G401 (cell line): ENCODE measurements at places on chromosomes 1 and 21.
A peak's percentile ranks its signal among the peaks of the same experiment; 100 is the strongest.

DNA sequence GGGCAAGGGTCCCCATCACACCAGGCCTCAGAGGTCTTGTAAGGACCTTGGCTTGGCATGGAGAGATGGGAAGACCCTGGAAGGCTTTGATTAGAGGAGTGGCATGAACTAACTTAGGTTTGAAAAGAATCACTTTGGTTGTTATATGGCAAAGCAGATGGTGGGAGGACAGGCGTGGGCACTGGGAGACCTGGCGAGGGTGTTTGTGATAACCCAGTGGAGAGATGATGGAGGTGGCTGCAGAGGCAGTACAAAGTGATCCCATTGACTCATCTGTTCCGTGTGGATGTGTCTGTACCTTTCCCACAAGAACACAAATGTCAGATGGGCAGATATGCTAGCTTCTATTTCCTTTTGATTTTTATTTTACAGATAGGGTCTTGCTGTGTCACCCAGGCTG is 168.3 kb downstream of the SLC35F3 start:
- DNase-seq, result no peak

GRCh38 chr1:43510621-43511020 is 20.1 kb upstream of the PTPRF start:
- DNase-seq, result no peak

- no peak for DNase-seq
Measured at GRCh38 chr1:223514644-223515043, 121.4 kb downstream of the CCDC185 start.

GRCh38 chr1:77975907-77976306 is 3.0 kb downstream of the FUBP1 start:
- DNase-seq, result no peak

DNA sequence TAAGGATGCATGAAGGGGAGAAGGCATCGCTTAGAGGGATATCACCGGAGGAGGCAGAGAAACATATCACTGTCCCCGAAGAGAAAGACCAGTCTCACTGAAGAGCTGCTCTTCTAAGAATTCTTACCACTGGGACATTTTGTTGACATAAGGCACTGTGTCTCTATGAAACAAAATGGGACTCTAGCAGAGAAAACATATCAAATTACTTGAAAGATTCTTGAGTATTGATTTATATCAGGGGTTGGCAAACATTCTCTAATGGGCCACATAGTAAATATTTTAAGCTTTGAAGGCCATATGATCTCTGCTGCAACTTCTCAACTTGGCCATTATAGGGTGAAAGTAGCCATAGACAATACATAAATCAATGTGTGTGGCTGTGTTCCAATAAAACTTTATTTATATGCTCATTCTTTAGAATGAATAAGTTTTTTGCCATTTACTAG is 41.0 kb upstream of the GREM2 start:
- DNase-seq, result no peak

DNA sequence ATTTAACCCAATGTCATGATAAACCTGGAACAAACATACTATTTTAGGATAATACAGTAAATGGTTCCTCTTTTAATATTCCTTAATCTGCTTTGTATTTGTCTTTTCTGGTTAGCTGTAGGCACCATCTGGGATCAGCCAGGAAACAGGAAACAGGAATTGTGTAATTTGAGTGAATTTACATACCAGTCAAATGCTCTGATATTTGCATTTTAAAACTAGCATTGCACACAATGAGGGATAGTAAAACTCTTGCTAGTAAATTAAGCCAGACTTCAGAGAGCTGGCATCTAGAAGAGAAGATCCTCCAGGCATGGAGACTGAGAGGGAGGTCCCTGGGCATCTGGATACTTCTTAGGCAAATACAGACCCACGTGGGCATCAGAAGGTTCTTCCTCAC is 103.5 kb downstream of the HMCN1 start:
- no peak for DNase-seq

DNA sequence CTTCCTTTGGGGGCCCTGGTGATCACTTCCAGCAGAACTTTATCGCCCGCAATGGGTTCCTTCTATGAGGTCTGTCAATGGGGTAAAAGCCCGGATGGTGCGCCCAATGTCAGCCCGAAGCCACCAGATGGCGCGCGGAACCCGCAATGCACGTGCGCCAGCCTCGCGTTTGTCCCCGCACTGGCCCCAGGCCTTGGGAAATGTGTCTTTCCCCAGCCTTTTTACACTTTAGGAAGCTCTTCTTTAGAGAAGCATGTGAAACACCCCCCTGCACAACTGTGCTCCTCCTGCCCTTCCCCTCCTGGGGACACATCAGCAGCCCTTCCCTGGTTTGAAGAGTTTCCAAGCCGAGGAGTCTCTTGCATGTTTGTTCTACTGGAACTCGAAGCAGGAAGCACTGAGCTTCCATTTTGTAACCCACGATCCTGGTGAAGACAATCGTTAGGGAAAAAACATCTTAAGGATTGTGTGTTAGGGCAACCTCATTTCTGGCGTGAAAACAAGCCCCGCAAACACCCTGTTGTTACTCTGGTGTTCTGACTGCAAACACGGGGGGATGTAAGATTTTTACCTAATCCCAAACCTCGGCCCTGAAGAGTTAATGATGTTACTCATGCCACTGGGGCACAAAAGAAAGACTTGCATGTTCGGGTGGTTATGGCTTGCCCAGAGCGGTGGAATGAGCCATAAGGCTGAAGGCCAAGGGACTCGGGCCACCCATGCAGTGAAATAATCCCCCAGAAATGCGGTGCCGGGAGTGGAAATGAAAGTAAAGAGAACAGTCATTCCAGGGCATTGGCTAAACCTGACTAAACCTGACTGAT is 20.4 kb upstream of the TARBP1 start:
- DNase-seq, result peak; percentile 87
